ENCODE measurements at places on chromosomes 1 and 21.

DNA sequence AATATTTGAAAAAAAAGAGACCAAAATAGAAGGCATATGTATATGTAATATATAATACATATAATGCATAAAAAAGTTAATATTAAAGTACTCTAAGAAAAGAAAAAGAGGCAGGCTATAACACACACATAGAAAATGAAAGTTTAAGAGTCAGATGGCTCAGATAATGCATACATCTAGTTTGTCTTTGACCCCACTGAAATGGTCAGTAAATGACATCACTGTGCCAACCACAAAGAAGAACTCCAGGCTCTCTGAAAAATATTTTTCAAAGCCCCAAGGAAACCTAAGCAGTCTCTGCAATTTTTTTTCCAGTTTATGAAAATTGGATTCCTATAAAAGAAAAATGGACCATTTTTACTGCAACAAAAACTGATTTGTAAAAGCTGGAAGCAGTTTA is 55.4 kb upstream of the SCYL3 start:
- DNase-seq, result no peak

- no peak for DNase-seq
Observed at GRCh38 chr1:26122988-26123973, 11.7 kb downstream of the PDIK1L start.

DNA sequence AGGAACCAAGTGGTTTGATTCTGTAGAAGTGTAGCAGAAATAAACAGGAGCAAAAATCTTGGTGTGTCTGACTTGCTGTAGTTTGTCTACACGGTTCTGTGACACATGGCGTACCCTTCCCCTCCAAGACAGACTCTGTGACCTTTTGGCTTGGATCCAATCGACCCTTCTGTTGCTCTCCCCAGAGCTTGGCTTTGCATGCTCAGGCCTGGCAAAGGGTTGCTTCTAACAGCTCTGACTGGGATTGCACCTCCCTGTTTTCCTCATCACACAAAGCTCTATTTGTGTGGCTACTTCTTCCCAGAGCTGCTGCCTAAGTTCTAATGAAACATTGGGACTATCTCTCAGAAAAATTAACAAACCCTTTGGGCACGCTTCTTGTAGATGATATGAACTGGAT is 24.0 kb downstream of the NGF start:
- DNase-seq, result no peak

DNA sequence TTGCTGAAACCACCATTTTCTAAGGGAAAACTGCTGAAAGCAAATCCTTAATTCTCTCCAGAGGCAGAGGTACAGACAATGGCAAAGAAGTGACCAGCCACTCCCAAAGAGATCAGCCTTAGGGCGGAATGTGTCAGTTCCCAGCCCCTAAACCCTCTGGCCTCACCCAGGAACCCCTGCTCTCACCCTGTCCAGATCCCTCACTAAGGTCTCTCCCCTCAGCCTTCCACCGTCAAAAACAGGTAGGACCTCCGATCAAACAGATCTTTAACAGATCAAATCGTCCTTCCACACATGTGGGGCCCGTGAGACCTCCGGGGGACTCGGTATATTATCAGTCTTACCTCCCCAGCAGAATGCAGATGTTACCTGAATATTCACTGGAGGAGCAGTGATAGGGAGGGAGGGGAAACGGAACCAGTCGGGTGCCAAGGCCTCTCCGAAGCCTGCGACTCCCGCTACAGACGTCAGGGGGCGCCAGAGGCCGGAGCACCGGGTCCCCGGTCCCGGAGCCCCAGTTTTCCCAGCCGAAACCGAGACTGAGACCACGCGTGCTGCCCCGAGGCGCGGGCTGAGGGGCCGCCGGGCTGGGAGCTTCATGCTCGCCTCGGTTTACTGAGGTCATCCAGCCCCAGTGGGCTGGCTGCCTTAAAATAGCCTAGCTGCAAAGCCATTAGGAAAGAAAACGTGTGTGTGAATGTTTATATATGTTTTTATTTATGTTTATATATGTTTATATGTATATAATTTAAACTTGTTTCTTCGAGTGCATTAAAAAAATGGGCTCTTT is 23.6 kb downstream of the GPA33 start:
- DNase-seq, result peak; percentile 61

DNA sequence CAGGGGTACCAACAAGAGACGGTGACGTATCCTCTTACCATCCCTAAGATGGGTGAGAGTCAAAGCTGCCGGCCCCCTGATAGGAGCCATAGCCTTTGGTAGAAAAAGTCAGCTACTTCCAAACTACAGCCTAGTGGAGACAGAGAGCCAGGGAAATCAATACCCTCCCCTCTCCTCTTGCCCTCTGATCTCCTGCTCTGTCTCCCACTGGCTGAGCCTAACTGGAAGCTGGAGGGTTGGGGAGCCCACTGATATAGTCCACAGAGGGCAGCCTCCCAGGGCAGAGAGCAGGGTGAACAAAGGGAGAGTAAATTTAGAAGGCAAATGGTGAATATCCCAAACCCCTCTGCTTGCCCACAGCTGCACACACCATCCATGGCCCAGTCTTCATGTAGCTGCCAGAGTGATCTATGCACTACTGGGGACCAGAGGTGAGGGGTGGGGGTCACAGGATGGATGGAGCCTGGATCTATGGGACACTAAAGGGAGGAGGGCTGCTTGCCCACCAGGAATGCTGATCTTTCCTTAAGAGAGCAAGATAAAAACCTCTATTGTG is 80.0 kb downstream of the DHRS3 start:
- DNase-seq, result no peak

GRCh38 chr1:171245458-171246064 is 2.7 kb upstream of the FMO1 start:
- no peak for DNase-seq

DNA sequence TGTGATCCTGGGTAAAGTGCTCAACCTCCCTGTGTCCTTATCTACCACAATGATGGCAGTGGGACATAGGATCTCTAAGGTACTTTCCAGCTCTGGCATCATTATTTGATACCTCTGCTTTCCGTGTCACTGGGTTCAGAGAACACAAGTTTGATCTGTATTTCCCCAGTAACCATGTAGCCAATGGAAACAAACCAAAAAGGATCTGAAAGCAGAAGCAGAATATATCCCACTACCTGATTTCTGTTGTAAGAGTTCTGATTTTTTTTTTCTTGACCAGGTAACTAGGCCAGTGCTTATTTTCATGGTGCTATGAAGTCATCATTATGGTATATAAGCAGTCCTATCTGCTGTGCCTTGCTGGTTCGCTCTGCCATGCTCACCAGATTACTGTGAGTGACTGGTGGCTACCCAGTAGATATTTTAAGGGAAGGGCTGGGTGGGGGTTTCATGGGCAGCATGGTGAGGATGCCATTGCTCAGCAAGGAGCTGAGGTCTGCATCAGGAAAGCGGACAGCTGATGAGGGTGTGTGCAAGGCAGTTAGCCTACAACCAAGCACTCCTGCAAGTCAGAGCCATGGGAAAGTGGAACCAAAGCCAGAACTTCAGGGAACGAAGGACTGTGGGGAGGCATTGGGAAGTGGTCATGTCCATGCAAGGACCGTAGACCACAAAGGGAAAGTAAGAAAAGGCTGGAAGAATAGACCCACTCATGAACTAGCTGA is 104.9 kb upstream of the EDEM3 start:
- no peak for DNase-seq

- no peak for DNase-seq
Observed at GRCh38 chr21:38181096-38181495, 75.7 kb upstream of the KCNJ15 start.

- no peak for DNase-seq
Observed at GRCh38 chr1:55384637-55385036, 169.5 kb upstream of the USP24 start.

- no peak for DNase-seq
Observed at GRCh38 chr1:23910144-23910543, 3.0 kb downstream of the CNR2 start.

DNA sequence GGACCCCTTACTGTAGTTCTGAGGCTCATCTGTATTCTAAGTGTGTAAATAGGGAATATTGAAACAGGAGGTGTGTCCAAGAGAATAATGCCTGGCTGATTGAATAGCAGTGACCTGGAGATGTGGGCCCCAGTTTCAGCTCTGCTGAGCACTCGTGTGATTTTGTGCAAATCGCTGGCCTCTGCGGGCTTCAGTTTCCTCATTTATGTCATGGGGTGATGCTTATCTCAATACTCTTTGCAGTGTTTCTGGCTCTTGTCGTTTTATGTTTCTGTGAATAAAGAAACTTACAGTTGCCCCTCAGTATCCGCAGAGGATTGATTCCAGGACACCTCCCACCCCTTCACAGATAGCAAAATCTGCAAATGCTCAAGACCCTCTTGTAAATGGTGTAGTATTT is 5.0 kb downstream of the COG2 start:
- no peak for DNase-seq

DNA sequence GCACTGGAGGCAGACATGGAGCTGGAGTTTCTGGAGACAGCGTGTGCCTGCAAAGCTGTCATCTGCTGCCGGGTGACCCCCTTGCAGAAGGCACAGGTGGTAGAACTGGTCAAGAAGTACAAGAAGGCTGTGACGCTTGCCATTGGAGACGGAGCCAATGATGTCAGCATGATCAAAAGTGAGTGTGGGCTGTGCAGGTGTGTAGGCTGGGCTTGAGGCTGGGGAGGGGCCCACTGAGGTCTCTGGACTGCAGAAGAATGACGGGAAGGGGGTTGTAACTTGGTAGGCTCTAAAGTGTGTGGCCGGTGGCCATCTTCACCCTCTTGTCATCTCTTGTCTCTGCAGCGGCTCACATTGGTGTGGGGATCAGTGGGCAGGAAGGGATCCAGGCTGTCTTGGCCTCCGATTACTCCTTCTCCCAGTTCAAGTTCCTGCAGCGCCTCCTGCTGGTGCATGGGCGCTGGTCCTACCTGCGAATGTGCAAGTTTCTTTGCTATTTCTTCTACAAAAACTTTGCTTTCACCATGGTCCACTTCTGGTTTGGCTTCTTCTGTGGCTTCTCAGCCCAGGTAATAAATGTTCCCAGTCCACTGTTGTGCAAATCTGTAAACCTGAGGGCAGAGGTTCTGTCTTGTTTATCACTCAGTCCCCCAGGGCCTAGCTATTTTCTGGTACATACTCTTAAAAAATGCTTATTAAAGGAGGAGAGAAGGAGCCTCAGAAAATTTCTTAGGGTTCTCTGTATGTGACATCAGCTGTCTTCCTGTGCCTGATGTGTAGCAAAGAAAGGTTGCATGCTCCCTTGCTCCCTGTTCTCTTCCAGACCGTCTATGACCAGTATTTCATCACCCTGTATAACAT is 19.9 kb downstream of the ATP8B2 start:
- peak; percentile 67 for DNase-seq

Measured in stimulated activated CD8-positive, alpha-beta memory T cell treated with anti-CD3 and anti-CD28 coated beads, Interleukin-7, amount 100 ng/mL, for 1 hour (primary cell).